ENCODE measurements at places on chromosomes 7 and 10.

GRCh38 chr10:125087897-125088215 lies 72.5 kb downstream of the CTBP2 start:
- no peak for DNase-seq

- DNase-seq, result peak; percentile 39
These were observed 1.0 kb downstream of the ATE1 start for GRCh38 chr10:121926671-121927317.

- no peak for DNase-seq
These were observed 50.6 kb downstream of the GRK5 start for GRCh38 chr10:119257899-119258419.

GRCh38 chr10:43316988-43317387 lies 50.1 kb upstream of the RASGEF1A start:
- no peak for DNase-seq

DNA sequence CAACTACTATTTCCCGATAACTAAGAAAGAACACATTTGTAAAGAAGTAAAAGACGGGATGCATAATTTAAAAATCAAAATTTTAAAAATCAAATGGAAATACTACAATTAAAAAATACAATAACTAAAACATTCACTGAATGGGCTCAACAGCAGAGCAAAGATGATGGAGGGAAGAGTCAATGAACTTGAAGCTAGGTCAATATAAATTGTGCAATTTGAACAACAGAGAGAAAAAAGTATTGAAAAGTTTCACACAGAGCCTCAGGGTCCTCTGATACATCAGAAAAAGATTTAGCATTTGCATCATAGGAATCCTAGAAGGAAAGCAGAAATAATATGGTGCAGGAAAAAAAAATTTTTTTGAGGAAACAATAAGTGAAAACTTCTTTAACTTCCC lies 581.0 kb downstream of the KCNMA1 start:
- no peak for DNase-seq
